ENCODE measurements at places on chromosomes 2 and 18.

DNA sequence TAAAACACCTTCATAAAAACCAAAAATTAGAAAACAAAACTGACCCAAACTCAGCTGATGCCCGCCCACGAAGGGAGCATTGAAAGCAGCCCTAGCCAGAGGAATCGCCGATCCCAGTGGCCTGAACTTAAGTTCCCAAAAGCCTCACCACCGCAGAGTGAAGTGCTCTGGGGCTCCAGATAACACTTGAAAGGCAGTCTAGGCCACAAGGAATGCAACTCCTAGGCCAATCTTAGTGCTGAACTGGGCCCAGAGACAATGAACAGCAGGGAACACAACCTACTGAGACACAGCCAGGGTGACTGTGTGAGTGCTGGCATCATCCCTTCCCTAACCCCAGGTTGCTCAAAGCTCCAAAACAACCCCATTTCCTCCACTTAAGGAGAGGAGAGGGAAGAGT, 59.6 kb upstream of the CHN1 start:
- no peak for DNase-seq

- no peak for DNase-seq
Observed at GRCh38 chr2:101195871-101196661, 44.9 kb upstream of the TBC1D8 start.

DNA sequence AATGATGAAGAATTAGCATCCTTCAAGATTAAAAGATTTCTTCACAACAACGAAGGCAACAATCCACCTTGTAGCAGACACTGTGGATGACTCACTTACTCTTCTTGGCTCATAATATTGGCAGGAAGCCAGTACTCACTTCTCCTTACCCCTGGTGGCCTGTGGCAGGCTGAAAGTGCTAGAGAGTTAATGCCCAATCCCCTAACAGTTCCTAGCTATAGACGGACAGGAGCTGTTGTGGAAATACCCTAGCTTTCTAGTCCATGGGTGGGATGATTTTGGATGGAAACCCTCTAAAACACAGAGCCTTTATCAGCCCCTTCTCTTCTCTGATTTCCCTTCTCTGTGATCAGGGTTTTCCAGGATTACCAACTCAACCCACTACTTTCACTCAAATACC, 128.6 kb upstream of the NYAP2 start:
- DNase-seq, result peak; percentile 44

DNA sequence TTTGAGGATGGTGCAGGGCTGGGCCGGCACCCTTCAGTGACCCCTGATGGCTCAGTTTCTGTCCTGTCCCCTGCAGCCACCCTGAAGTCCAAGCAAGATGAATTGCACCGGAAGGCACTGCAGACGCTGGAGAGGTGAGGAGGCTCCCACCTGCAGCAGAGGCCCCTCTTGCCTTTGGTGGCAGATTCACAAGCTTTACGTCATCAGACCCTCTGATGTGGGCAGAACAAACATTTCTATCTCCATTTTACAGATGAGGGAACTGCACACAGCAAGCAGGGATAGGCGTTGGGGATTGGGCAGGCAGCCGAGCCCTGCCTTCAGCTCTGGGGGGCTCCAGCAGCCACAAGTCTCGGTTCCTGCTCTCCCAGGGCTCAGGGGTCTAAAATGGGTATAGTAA, 107.7 kb upstream of the MCFD2 start:
- no peak for DNase-seq

DNA sequence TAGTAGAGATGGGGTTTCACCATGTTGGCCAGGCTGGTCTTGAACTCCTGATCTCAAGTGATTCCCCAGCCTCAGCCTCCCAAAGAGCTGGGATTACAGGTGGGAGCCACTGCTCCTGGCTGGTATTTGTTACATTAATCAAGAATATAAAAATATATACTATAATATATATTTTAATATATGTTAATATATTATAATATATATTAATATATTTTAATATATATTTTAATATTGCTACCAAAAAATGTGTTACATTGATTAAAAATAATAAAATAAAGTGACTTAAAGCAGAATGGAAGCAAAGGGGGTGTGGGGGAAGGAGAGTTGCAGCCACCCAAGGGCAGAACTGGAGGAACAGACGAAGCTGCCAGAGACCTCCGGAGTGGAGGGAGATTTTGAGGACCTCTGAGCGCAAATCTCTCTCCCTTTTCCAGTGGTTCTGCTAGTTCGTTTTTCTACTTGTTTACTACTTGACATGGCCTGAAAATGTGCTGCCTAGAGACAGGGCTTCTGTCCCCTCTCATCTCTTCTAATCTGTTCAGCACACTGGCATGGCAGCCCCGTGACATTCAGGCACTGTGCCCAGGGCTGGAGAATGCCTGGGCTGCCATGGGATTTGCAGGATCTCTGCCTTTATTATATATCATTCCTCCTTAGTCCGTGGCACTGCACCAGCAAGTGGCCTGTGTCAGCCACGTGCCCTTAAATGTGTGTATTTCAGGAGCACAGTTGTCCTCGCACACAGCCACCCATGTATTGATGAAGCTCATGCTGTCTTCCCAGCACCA, 47.9 kb upstream of the RAB12 start:
- DNase-seq, result no peak

- no peak for DNase-seq
Observed at GRCh38 chr2:186129767-186130581, 356.1 kb upstream of the ZC3H15 start.

DNA sequence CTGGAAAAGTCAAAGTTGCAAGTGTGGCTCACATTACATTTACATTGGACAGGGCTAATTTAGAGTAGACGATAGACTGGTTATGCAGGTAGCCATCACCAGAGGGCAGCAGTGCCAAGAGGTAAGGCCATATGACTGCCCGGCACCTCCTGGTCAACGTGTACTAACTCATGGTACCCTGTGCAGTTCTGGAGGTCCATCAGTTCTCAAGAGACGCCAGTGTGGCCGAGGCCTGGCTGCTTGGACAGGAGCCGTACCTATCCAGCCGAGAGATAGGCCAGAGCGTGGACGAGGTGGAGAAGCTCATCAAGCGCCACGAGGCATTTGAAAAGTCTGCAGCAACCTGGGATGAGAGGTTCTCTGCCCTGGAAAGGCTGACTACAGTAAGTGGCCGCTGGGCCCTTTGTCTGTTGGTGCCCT, 65.8 kb upstream of the EML6 start:
- no peak for DNase-seq

- DNase-seq, result no peak
Observed at GRCh38 chr2:139477618-139478017, 697.4 kb upstream of the NXPH2 start.

GRCh38 chr2:20065885-20066602, 14.6 kb upstream of the LAPTM4A start:
- no peak for DNase-seq

DNA sequence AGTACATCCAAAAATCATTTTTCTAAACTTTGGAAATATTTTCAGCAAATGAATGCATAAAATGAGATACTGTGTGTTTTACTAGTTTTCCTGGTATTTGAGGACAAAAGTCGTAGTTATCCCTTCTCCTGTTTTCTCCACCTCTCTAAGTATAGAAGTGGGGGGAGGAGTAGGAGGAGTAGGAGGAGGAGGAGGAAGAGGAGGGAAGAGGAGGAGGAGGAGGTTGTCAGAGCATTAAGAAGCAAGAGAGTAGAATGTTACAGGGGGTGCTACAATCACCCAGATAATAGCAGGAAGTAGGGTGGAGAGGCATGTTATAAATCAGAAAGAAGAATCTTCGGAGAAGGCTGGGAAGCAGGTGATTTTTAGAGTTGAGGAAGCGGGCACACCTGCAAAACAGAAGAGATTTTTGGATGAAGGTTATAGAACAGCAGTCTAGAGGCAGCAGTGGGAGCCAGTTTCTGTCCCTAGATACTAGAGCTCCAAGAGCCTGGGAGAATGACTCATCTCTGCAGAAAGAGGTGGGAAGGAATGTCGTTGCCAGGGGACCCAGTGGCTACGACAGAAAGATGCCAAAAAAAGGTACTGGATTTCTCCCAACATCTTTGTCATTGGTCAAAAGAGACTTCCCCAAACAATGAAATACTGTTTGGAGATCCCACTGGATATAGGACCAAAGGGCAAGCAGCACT, 44.2 kb upstream of the AQP4 start:
- no peak for DNase-seq

DNA sequence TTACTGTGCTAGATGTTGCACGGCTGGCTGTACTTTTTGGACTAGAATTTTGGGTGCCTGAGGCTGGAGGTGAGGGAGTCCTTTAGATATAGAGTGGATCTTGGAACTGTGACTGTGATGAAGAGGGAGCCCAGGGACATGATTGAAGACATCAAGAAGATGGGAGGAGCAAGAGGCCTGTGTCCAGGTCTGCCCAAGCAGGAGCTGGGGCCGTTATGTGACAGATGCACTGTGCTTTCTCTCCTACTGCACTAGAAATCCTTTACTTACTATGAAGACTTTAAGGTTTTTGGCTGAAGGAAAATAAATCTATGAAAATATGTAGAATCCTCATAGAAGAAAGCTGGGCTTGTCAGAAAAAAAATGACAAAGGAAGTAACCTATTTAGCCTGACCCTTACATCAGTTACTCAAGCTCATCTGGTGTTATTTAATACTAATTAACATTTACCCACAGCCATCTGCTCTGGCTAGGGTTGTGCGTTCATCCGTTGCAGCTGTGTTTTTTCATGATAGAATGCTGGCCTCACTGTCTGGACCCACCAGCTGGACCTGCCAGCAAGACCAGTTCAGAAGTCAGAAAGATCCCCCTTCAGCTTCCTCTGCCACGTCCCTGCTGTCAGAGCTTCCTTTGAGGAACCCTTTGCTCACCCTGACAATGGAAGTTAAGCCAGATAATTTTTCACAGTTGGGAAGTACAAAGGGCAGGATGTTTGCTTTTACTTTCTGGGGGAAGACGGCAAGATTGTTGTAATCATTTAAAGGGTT, 16.7 kb downstream of the TSN start:
- DNase-seq, result no peak

DNA sequence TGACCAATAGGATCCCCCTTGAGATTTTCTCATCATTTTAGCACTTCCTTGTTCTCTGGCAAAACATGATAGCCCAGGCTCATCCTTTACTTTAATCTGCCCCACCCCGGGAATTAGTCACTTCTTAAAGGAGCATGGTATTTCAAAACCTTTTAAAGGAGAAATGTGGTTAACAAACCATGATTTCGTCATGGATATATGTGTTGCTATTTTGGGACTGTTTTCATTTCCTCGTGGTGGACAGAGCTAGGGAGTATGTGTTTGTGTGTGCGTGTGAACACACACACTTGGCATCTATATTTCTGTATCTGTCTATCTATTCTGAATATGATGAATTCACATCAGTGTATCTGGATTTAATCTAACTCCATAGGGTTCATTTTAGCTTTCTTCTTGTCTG, 128.1 kb downstream of the BIRC6 start:
- peak; percentile 8 for DNase-seq

GRCh38 chr2:162014751-162015150, 59.3 kb downstream of the DPP4 start:
- DNase-seq, result no peak

DNA sequence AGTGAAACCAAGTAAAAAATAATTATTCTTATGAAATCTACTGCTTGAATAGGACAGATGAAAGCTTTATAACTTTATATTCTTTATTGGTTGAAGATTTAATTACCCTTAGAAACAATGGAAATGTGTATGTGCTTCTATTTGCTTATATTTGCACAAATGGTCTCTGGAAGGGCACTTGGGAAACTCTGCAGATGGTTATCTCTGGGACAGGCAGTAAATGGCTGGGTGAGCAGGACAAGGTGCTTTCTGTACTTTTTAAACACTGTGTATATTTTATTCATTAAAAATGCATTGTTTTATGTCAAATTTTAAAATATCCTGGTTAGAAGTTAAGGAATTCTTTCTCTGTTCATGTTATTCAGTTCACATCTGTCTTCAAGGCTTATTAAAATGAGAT, 131.1 kb downstream of the LRRTM4 start:
- DNase-seq, result no peak

DNA sequence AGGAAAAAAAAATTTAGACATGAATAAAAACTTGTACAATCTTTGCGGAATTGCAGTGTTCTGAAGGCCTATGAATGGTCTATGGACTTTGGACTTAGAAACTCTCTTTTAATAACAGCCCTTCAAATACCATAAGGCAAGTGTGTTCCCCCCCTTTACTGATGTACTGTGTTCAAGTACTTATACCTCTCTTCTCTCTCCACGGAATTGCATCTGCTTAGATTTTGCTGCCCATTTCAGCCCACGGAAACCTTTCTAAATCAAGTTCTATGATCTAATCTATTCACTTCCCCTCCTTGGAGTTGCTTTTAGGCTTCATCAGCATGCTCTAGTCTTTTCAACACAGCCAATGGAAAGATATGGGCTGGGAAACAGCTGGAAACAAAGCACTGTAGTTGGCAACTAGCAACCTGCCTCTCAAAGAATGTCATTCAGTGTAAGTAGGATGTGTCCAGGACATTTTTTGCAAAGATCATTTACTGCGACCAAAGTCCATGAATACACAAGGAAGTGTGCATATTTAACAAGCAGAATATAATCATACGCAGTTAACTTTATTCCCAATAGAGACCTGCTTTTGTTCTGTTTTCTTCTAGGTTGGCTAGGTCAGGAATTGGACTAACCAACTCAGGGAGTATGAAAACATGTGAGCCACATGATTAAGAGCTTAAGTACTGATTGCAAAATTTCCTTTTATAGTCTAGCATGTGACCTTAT, 58.0 kb downstream of the SLC40A1 start:
- DNase-seq, result no peak

GRCh38 chr18:40613721-40614120, 1341.3 kb upstream of the PIK3C3 start:
- no peak for DNase-seq

DNA sequence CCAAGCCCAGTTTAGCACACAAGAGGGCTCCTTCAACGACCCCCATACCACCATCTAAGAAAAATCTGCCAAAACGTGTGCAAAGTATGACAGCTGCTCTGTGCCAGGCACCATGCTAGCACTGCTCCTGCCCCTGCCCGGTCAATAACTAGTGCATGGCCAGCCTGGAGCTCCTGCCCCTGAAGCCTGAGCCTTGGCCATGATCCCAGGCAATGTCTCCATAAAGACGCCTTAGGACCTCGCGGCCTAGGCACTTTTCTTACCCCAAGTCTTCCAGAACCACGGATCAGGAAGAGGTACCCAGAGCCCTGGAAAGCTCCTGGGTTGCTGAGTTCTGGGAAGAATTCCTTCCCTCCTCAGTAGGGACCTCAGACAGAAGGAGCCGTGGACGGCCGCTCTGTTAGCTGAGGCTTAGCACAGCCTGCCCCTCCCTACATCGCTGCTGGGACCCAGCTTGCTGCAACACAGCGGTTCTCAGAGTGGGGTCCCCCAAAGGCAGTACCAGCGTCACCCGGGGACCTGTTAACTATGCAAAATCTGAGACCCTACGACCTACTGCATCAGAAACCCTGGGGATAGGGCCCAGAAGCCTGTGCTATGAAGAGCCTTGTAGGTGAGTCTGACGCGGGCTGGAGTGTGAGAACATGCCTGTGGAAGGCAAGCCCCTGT, 117.8 kb upstream of the TWIST2 start:
- no peak for DNase-seq

- no peak for DNase-seq
Observed at GRCh38 chr2:8923183-8923582, 80.3 kb downstream of the MBOAT2 start.

- no peak for DNase-seq
Observed at GRCh38 chr2:47203995-47204394, 48.9 kb upstream of the STPG4 start.

GRCh38 chr2:26086779-26087178, 52.9 kb downstream of the RAB10 start:
- no peak for DNase-seq
